ENCODE measurements at places on chromosomes 6 and 20.

DNA sequence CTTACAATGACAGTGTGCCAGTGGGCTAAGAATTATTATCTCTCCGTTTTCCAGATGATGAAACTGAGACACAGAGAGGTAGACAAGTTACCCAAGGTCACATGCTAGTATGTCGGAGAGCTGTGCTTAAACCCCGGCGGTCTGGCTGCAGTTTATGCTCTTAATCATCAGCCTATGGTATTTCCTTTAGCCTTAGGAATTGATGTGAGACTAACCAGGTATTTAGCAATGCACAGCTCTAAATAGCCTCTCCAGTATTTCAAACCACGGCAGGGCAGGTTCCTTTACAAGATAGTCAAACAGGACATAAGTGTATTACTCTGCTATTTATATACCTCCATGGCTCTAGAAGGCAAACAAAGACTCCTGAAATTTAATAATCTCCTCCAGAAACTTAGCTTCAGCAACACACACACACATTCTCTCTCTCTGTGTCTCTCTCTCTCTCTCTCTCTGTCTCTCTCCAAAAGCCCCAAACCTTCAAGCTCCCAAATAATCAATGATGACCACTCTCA lies 142.0 kb upstream of the ZNF217 start:
- peak; percentile 85 for DNase-seq

- DNase-seq: peak; percentile 54
Observed at GRCh38 chr6:157219201-157220200, 103.8 kb downstream of the TMEM242 start.

DNA sequence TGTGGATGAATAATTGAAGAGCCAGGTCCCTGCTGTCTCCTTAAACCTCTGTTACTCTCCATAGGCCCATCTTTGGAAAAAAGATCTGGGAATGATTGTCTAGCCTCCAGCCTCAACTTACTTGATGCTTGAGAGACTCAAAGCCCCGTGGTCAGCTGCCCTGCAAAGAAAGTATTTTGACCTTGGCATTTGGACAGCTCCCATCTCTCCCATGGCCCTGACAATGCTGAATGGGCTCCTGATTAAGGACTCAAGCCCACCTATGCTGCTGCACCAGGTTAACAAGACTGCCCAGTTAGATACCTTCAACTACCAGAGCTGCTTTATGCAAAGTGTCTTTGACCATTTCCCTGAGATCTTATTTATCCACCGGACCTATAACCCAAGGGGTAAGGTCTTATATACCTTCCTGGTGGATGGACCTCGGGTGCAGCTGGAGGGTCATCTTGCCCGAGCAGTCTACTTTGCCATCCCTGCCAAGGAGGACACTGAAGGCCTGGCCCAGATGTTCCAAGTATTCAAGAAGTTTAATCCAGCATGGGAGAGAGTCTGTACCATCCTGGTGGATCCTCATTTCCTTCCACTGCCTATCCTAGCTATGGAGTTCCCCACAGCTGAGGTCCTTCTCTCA lies 1.6 kb downstream of the ZSWIM1 start:
- no peak for DNase-seq

DNA sequence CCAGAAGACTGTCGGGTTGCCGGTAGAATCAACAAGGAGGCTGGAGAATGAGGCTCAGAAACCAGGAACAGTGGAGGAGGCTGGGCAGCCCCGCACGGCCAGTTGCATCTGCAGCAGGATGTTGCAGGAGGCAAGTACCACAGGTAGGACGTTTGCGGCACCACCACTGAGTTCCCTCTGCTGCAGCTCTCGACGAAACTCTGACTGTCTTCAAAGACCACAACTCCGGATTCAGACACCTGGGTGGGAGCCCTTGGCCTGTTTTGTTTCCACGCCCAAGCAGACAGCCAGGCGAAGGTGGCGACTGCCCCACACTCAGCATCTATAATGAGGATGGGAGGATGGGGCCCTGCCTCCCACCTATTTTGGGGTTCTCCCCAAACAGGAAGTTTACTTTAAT lies 218.2 kb downstream of the ZDHHC14 start:
- DNase-seq: no peak

- no peak for DNase-seq
Observed at GRCh38 chr6:140134224-140134623, 759.8 kb upstream of the CITED2 start.

DNA sequence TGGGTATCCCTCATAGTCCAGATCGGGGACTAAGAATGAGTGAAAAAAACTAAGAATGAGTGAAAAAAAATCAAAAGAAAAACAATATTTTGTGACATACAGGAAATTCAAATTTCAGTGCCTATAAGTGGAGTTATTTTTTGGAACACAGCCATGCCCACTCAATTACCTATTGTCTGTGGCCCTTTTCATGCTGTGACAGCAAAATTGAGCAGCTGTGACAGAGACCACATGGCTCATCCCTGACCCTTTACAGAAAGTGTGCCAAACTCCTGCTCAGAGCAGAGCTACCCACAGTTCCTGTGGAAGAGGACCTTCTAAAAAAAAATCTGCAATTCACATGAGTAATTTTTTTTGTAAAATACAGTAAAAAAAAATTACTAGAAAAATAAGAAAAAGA lies 1.4 kb downstream of the NCR2 start:
- DNase-seq: no peak

DNA sequence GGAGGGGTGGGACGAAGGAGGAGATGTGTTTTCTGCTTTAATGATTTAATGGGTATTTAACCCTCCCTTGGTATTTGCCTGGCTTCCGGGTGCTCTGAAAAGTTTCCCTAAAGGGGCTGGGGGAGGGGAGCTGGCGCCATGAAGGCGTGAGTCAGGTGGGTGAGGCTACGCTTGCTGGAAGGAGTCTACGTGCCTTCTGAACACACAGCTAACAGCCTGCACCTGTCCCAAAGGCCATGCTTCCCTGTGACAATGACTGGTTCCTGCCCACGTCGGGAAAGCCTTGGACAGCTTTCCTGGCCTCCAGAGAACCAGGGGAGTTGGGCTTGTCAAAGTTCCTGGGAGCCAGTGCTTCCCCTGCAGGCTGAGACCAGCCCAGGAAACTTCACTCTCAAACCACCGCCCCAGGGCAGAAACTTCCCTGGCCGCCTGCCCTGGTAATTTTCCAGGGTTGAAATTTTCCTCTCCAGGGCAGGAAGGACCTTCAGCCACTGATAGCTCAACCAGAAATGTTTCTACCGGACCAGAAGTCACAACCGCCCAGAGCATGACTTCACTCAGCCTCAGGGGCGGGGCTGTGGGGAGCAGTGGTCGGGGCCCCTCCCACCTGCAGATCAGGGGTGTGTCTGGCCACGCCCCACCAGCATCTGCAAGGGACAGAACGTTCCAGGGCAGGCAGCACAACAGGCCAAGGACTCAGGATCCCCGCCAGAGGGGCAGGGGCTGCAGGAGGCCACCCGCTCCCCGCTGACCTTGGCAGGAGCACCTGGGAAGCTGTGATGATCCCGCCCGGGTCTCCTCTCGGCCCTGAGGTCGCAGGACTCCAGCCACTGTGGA lies 18.6 kb upstream of the SLCO4A1 start:
- peak; percentile 85 for DNase-seq

GRCh38 chr6:39300739-39301138 lies 13.5 kb downstream of the KCNK17 start:
- no peak for DNase-seq

- DNase-seq: peak; percentile 88
Observed at GRCh38 chr6:135568379-135568778, 70.8 kb upstream of the AHI1 start.

DNA sequence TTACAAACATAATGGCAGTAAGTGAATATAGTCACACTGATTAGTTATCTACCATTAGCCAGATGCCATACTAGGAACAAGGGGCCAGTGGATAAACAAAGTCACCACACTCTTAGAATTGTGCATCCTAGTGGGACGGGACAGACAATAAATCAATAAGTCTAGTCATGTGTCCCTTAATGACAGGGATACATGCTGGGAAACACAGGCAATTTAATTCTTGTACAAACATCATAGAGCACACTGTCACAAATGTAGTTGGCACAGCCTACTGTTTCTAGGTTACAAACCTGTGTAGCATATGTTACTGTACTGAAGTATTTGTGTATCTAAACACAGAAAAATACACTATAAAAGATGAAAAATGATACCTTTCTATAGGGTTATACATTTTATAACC lies 123.0 kb upstream of the FAM184A start:
- DNase-seq: no peak

- DNase-seq: no peak
Observed at GRCh38 chr6:6525933-6526332, 62.6 kb upstream of the LY86 start.
